ENCODE measurements at places on chromosomes 11 and 22. TPM values are rescaled to one million over a fixed set of nuclear protein-coding genes. Genes with fewer than 3 reads are reported as not detected.

Gene MS4A6A
- not detected for total RNA-seq

Gene TECTA
- total RNA-seq, result 0.05 TPM

DNA sequence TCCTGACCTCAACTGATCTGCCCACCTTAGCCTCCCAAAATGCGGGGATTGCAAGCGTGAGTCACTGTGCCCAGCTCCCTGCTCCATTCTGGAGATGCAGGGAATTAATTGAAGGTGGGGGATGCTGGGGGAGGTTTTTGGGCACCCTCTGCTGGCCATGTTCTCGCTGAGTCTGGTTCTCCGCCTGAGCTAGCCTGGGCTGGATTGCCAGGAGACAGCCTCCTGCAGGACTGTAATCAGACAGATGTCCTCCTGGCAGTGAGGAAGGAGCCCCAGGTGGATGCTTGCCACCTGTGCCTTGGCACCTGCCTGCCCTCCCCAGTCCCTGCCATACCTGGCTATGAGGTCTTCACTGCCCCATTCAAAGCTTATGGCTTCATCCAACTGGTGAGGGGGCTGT is 5.4 kb downstream of the MTFP1 start:
- DNase-seq, result no peak

DNA sequence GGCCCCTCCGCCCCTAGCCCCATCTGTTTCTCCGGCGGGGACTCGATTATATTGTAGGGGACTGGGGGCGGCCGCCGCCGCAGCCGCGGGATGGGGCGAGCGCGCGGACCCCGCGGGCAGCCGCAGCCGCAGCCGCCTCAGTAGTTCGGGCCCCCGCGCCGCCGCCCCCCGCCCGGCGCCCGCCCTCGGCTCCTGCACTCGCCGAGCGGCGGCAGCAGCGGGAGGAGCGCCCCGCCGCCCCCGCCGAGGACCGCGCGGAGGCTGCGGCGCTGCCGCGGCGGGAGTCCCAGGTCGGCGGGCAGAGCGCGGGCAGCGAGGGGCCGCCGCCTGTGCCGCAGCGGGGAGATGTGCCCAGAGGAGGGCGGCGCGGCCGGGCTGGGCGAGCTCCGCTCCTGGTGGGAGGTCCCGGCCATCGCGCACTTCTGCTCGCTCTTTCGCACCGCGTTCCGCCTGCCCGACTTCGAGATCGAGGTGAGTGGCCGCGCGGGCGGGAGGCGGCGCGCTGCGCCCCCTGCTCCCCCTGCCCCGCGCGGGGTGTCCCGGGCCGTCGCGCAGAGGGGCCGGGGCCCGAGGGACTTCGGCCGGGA is at the start of gene CECR2:
TSS of gene CECR2 (plus strand) at position 22 of the 587 bp plus-strand sequence. CDS start at position 346, 324 bp downstream.
- no peak for DNase-seq

Gene SERHL2
- total RNA-seq, result not detected
